ENCODE measurements at places on chromosomes 12 and 14.

- DNase-seq = no peak
Measured at GRCh38 chr12:56469007-56469930, 891 bp downstream of the SPRYD4 start.

DNA sequence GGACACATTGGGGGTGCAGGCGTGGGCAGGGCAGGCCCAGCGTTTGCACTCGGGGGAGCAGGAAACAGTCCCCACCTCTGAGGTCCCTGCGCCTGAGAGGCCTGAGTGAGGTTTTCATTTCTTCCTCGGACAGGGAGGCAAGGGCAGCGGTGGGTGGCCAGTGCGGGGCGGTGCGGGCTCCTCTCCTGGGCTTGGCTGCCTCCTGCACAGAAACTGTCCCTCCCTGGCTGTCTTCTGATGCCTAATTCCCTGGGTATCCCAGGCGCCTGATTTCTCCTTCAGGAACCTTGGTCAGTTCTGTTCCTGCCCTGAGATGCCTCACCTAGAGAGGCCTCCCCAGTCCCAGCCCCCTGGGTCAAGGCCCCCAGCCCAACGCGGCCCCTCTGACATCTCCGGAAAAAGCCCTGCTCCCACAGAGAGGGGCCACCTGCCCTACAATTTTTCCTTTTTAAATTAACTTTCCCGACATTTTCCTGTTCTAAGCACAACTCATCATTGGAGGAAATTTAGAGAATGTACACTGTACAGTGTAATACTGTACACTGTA, 260.3 kb downstream of the ADGRD1 start:
- DNase-seq = no peak

- no peak for DNase-seq
Measured at GRCh38 chr14:74963178-74963704, 7.8 kb upstream of the PGF start.

GRCh38 chr14:45786266-45786665, 533.3 kb upstream of the MIS18BP1 start:
- DNase-seq = no peak

DNA sequence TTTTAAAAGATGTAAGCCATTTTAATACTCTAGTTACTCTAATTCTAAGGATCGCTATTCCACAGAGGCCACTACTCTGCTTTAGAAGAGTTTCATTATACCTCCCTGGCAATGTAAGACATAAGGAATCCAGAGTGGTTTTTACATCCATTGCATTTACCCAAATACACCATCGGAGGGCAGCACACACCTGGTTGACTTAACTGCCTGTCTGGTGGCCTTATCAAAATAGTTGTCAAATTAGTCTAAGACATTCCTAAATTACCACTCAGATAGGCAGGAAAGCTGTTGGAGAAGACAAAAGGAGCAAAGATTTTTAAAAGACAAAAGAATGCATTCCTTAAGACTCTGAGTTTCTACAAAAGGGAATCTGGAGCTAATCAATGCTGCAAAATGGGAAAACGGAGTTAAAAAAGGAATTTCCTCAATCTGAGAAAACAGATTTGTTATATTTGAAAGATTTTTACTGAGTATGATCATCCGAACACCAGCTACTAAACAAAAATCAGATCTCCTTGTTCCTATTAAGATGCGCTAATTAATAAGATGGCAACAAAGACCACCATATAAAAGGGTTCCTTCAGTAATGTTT, 33.8 kb upstream of the FGD4 start:
- DNase-seq = peak; percentile 46

- DNase-seq = no peak
Measured at GRCh38 chr14:55139696-55140509, 10.9 kb downstream of the LGALS3 start.

GRCh38 chr14:87998482-87998881, 5.5 kb upstream of the GALC start:
- DNase-seq = no peak

DNA sequence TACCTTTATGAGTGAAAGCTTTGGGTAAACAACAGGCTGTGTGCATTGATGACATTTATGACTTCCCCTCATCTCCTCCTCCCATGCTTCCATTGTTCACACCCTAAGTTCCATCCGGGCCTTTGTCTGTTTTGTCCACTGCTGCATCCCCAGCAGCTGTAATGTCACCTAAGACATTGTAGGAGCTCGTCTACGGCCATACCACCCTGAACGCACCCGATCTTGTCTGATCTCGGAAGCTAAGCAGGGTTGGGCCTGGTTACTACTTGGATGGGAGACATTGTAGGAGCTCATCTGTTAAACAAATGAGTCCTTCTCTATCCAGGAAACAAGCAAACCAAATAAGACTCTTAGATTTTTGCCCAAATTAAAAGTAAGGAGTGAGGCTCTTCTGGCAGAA, 40.4 kb upstream of the SYCP3 start:
- DNase-seq = no peak

GRCh38 chr12:69028941-69029729, 96.2 kb upstream of the CPM start:
- no peak for DNase-seq

GRCh38 chr14:99966912-99967311, 98.3 kb upstream of the EVL start:
- DNase-seq = no peak

GRCh38 chr12:58502226-58502625, 418.1 kb downstream of the LRIG3 start:
- no peak for DNase-seq

DNA sequence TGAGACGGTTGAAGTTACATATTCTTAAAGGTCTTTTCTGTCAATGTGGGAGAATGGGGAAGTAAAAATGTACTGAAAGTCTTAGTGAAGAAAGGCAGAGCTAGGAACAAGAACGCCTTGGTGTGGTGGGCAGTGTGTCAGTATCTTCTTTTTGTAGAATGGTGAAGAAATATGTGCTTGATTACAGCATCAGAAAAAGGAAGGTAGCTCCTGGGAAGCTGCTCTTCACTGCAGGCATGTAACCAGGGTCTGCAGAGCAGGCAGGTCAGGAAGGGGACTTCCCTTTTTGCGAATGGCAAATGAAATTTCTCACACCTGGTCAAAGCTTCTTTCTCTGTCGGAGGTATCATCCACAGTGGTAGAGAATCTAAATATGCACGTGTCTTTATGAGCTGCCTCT, 226.2 kb downstream of the ADAMTS20 start:
- DNase-seq = no peak

GRCh38 chr12:42172441-42173210, 28.0 kb upstream of the GXYLT1 start:
- DNase-seq = no peak

DNA sequence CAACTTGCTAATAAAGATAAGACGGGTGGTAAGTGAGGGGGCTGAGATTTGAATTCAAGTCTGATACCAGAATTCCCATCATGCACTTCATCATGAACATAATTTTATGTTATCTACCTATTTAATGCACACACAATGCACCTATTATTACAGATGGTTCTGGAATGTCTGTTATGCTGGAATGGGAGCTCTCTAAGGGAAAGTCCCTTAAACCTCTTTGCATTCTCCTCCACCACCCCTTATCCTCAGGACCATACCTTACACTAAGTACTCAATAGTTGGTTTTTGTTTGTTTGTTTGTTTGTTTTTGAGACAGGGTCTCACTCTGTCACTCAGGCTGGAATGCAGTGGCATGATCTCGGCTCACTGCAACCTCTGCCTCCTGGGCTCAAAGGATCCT, 7.0 kb upstream of the MSI1 start:
- DNase-seq = no peak

All from WERI-Rb-1 (cell line).